ENCODE measurements at places on chromosomes 11 and 22.

- DNase-seq, result no peak
Observed at GRCh38 chr11:47607380-47607779, 13.2 kb upstream of the C1QTNF4 start.

GRCh38 chr11:119671561-119672015, 57.4 kb downstream of the NECTIN1 start:
- DNase-seq, result no peak

- no peak for DNase-seq
Observed at GRCh38 chr22:24054356-24054755, 43.3 kb downstream of the CABIN1 start.

- no peak for DNase-seq
Observed at GRCh38 chr11:10351765-10352641, 47.1 kb downstream of the ADM start.

- no peak for DNase-seq
Observed at GRCh38 chr11:2998073-2998850, 6.1 kb upstream of the NAP1L4 start.

DNA sequence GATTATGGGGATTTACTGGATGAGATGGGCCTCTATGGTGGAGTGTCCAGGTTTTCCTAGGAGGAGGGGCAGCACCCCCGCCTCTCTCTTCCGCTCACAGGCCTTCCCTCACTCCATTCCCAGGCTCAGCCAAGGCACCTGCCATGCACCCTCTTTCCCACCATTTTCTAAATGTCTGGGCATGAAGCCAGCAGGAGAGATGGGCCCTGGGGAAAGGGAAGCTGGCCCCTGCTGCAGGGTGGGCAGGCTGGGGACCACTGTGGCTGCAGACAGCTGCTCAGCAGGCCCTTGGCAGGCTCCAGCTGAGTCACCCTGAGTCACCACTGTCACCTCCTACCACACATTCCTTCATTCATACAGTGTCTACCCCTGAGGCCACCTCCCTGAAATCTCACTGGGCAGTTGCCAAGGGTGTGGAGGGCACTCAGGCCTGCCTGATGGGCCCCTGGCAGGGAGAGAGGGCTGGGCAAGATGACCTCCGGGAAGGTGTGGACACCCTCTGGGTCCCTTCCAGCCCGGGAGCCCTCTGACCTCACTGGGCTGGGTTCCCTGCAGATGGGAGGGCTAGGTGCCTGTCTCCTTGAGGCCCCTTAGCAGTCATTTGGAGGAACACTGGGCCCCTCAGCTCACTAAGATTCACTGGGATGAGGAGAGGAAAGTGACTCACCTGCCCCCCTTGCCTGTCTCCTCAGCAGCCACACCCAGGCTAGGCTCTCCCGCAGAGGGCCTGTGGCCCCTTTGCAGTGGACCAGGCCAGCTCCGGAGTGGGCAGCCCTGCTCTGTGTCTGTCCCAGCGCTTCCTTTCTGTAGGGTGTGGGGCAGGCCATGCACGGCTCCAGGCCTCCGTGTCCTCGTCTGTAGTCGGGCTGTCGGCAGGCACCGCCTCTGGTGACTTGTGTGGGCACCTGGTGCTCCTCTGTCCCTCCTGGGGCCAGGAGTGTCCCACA, 7.8 kb downstream of the MYEOV start:
- peak; percentile 93 for DNase-seq

DNA sequence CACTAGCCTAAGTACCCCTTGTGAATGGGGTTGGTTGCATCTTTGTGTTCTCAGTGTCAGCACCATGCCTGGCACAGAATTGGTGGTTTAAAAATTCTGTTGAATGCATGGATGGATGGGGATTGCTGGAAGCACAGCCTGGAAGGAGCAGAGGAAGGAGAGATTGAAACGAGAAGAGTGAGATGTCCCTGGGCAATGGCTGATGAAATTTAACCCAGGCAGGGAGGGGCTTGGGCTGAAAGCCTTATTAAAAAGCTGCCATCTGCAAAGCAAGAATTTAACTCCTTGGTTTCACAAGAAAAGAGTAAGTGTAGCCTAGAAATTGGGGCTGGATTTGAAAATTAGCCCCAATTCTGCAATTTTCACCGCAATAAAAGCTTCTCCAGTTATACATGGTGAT, 126.7 kb downstream of the TEAD1 start:
- no peak for DNase-seq

GRCh38 chr11:95487391-95487790, 256.4 kb upstream of the SESN3 start:
- no peak for DNase-seq

DNA sequence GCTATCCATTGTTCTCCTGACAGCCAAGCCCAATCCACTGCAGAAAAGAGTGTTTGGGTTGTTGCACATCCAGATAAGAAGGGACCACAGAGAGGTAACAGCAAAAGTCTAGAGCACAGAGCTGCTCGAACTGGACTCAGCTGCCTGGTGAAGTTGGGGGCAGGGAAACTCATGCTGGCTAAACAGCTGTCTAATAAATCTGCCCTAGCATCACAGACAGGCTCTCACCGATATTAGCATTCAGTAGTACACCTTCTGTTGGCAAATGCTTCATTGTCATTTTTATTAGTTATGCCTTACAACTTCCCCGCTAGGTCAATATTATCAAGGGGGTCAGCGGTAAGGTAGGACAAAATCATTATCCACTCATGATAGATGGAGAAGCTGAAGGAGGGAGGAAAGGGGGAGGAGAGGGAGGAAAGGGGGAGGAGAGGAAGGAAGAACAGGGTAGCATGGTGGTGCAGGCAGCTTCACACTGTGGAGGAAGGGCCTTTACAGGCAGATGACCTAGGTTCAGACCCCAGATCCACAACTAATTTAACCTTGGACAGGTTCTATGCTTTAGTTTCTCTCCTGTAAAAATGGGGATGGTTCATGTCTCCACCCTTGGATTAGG, 102.7 kb downstream of the LARGE1 start:
- no peak for DNase-seq

- DNase-seq, result no peak
Observed at GRCh38 chr11:46743693-46744339, 24.8 kb downstream of the F2 start.

- DNase-seq, result no peak
Observed at GRCh38 chr22:37095113-37095512, 14.4 kb downstream of the TMPRSS6 start.

- DNase-seq, result no peak
Observed at GRCh38 chr11:70578831-70579230, 180.5 kb downstream of the CTTN start.

All from HT-29 (cell line).